ACHN (cell line): ENCODE measurements at places on chromosomes 7 and 10.

GRCh38 chr10:13915710-13916109 is 328.9 kb downstream of the PRPF18 start:
- DNase-seq = no peak

DNA sequence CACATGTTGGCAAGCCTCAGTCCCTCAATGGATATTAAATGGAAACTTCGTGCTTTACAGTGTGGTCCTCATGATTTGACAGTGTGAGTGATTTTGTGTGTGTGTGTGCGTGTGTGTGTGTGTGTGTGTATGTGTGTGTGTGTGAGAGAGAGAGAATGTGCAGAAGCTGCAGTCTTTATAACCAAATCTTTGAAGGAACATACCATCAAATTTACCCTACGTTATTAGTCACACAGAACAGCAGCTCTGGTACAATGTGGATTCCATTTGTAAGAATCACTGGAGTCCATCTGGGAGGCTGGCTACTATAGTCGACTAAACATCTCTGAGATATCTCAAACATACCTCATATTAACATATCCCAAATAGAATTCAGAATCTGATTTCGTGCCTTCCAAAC is 928.0 kb upstream of the POT1 start:
- DNase-seq = no peak

- no peak for DNase-seq
Measured at GRCh38 chr10:8628351-8628750, 573.9 kb downstream of the GATA3 start.

DNA sequence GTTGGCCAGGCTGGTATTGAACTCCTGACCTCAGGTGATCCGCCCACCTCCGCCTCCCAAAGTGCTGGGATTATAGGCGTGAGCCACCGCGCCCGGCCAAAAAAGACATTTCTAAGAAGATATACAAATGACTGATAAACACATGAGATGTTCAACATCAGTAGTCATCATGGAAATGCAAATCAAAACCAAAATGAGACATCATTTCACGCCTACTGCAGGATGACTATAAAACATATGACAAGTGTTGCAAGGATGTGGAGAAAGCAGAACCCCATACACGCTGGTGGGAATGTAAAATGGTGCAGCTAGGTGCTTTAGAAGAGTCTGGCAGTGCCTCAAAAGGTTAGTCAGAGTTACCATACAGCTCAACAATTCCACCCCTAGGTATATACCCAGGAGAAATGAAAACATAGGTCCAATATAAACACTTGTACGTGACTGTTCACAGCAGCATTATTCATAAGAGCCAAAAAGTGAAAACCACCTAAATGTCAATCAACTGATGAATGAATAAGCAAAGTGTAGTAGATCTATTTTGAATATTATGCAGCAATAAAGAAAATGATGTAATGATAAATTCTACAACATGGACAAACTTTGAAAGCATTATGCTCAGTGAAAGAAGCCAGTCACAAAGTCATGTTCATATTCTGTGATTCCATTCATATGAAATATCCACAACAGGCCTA is 24.5 kb downstream of the TMEM209 start:
- no peak for DNase-seq

DNA sequence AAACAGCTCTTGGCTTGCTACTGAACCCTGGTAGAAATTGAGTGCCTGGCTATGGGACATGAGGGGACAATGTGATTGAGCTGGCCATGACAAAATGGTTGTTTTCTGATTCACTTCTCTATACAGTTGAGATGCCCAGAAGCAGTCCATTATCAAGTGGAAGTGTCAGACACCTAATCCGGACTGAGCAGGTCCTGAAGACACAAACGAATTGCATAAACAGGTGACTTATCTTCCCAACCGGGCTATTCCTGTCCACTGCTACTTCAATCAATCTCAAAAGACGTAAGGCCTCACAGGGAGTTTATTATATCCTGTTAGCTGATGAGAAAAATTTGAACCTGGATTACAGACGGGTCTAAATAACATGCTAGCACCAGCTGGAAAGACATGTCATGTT is 105.5 kb upstream of the WAC start:
- DNase-seq = no peak

GRCh38 chr7:19024261-19024660 is 93.2 kb downstream of the TWIST1 start:
- DNase-seq = no peak

DNA sequence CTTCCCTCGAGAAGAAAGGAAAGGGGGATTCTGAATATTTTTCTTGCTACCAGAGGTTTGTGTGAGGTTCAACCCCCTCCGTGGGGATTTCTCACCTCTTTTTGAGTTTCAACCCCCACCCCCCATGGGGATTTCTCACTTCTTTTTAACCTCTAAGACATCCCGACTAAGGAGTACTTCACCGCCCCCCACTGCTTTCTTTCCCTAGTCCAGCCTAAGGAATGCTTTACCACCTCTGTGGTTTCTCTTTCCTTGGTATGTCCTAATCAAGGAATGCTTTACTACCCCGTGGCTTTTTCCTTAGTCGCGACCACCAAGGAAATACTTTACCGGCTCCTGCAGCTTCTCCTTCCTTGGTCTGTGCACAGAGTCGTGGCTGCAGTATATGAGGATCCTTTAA is 149.4 kb downstream of the LYZL1 start:
- DNase-seq = no peak

- no peak for DNase-seq
Measured at GRCh38 chr10:124009231-124010015, 84.0 kb downstream of the CHST15 start.

GRCh38 chr7:35520810-35521625 is 173.9 kb downstream of the HERPUD2 start:
- DNase-seq = no peak
